ENCODE measurements at places on chromosomes 4 and X. TPM values are rescaled to one million over a fixed set of nuclear protein-coding genes. Genes with fewer than 3 reads are reported as not detected.

GRCh38 chrX:110037178-110037577 is 34.3 kb downstream of the TMEM164 start:
- DNase-seq: no peak
- no peaks in the 10 kb centered on the region for H3K27me3 ChIP-seq
- H3K27ac ChIP-seq: no peak overlapping the region
- no peaks in the 10 kb centered on the region for H3K36me3 ChIP-seq
- H3K4me1 ChIP-seq: no peaks in the 10 kb centered on the region

HS6ST2 gene
- 5.4 TPM for total RNA-seq

DNA sequence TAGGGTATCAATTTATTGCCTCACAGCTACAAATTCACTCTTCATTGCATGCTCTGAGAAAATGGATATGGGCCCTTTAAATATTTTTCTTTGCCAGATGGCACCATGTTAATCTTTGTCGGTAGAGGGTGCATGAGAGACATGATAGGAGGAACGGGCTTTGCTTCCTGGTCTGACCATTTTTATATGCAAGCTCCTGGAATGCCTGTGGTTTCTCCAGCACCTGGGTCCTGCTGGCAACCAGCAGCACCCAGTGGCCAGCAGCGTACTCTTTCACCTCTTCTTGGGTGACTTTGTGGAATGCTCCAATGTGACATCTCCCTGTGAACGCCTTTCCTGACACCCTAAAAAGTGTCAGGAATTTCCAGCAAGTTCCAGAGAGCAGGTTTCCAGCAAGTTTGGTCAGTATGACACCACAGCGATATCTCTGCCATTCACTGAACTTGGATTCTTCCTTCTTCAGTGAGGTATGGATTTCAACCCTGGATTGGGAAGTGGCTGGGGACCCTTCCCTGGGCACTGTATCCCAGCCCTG is 140.3 kb upstream of the PGRMC2 start:
- no peaks in the 10 kb centered on the region for H3K27me3 ChIP-seq
- no peak overlapping the region for H3K4me3 ChIP-seq
- peak; percentile 64 for DNase-seq
- no peaks in the 10 kb centered on the region for H3K36me3 ChIP-seq
- no peaks in the 10 kb centered on the region for H3K4me1 ChIP-seq

DNA sequence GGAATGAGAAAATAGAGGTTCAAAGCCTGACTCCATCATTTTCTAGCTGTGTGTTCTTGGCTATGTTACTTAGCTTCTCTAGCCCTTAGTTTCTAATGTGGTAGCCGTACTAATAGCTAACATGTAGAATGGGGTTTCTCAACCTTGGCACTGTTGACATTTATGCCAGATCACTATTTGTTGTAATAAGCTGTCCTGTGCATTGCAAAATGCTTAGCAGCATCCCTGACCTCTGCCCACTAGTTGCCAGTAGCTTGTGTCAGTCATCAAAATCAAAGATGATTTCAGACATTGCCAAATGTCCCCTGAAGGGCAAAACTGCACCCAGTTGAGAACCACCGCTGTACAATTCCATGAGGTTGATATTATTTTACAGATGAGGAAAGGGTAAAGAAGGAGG is 18.3 kb upstream of the ADAMTS3 start:
- H3K27ac ChIP-seq: no peak overlapping the region
- H3K4me1 ChIP-seq: no peaks in the 10 kb centered on the region
- H3K27me3 ChIP-seq: no peaks in the 10 kb centered on the region
- no peak overlapping the region for H3K4me3 ChIP-seq

SULT1E1 gene
- total RNA-seq: 16.0 TPM

STPG2 gene
- not detected for total RNA-seq

All from A673 (cell line).